ENCODE measurements at places on chromosomes 1 and 21.

DNA sequence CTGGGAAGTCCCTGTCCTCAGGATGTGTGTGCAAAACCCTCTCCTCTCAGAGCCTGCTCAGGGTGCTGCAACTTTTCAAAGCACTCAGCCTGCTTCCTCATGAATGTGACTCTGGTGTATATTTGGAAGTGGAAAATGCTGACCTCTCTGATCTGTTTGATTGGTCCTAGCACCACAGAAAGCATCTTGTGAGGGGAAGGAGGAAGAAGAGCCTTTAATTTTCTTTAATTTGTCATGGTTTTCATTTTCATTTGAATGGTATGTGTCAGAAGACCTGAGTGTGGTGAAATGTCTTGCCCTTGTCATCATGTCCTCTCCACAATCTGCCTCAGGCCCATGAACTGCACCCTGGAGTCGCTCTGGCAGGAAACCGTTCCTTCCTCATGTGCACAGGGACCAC, 383.5 kb downstream of the NTNG1 start:
- DNase-seq: no peak

DNA sequence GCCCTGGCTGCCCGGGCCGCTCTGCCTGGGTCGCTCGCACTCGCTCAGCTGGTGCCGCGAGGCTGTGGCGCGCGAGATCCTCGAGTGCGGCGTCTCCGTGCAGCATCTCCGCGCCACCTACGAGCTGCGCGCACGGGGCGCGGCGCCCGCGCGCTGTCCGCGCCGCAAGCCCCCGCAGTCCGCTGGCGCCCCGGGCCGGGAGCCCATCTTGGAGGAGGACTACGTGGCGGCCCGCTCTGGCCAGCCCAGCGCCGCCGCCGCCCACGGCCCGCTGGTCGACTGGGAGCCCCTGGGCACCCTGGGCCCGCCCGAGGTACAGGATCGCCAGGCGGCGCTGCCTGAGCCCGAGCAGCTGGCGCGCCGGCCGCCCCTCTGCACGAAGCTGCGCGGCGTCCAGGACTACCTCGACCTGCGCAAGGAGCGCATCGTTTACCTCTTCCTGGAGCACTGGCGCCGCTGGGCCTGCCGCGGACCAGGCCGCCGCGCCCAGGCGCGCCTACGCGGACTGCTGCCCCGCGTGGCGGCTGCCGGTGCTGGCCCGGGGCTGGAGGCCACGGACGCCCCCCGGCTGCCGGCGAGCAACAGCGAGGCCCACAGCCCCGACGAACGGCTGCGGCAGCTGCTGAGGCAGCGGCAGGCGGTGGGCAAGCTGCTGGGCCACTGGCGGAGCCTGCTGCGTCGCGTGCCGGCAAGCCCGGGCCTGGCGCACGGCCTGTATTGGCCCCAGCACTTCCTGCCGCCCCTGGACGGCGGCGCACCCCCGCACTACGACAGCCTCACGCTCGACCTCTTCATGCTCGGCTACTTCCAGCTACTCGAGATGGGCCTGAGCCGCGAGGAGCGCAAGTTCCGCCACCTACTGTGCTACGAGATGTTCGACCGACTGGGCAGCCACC, 10.9 kb downstream of the TNFRSF25 start:
- DNase-seq: no peak

- DNase-seq: no peak
Measured at GRCh38 chr1:42737257-42737656, 2.8 kb downstream of the CLDN19 start.

DNA sequence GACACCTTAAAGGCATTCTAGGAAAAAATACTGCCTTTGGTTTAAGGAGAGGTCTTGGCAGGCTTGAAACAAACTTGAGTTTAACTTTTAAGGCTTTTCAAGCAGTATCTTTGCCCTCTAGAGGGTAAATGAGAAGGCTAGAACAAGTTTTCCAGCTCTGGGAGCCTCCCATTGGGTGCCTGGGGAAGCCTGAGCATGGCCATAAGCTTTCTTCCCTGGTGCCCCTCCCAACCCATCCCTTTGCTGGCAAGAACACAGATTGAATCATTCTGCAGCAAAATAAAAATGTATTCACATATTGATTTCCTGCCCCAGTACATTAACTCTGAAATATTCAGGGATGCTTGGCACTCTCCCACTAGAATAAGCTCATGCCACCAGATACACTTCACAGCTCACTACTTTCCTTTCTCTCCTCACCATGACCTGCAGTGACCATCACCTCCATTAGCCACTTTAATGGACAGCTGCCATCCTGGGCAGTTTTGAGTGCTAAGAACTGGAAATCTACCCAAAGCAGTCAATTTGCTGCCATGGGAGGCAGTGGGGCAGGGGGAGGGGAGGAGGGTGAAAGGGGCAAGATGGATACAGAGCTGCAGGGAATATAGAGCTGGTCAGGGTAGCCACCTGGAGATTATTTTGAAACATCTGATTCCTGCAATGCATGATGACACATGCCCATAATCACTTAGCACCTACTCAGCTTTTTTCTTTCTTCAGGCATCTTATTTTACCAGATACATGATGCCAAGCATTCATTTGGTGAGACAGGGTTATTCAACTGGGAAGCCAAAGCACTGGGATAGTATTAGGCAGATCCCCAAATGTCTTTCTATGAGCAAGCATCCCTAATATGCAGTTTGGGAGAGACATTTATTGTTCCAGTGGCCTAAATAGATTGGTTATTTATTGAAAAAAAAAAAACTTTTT, 140.6 kb downstream of the SYT2 start:
- DNase-seq: no peak

- DNase-seq: no peak
Measured at GRCh38 chr1:185936641-185937040, 202.4 kb downstream of the HMCN1 start.

DNA sequence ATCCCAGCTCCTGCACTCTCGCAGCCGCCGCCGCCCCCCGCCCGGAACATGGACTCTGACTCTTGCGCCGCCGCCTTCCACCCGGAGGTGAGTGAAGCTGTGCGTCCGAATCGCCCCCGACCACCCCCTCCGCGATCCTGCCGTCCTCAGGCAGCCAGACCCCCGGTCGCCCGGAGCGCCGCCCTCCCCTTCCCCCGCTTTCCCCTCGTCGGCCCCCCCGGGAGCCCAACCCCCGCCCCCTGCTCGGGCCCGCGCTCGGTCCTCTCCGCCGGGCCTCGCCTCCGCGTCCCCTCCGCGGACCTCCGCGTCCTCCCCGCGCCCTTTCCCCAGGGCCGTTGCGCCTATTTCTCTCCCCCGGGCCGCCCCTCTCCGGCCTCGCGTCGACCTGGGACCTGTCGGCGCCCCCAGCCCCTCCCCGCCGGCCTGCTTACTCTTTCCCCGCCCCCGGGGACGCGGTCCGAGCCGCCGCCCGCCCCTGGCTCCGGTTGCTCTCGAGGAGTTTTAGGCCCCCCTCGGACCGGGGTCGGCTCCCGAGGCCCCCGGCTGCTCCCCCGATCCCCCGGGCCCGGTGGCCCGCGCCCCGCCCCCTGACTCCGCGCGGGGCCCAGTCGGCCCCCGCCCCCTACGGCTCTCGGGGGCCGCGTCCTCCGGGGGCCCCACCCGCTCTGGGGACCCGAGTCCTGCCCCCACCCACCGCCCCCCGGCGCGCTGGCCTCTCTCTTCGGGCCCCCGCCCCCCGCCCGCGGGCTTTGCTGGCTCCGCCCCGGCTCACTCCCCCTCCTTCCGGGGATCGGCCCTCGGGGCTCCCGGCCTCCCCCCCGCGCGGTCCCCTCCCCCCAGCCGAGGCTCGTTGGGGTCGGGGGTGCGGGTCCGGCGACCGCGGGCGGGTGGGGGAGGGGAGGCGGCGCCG, 743 bp downstream of the PHF13 start:
- DNase-seq: no peak

GRCh38 chr1:188615321-188615720, 1786.6 kb downstream of the PLA2G4A start:
- DNase-seq: no peak

DNA sequence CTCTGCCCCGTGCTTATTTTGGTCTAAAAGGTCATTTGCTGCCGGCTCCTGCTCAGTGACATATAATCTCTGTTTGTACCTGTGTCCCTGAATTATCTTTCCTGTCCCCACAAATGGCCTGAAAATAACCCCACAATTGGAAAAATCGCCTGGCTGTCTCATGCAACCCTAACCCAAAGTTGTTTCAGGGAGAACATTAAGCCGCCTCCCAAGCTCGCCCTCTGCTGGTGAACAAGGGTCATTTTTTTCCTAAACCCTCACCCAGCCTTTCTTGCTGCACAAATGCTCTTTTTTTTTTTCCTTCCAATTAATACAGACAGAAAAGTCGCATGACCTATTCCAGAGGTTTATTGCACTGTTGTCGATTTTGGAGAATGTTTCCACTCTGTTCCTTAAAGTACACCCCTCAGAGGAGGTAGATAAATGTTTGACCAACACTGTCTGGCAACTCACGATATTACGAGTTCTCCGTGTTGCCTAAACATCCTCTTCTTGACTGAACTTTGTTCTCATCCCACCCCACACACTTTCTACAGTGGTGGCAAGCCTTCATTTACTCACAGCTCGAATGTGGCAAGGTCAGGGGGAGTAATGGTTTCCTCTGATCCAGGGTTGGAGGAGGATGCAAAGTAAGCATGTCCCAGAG, 148.7 kb downstream of the ZZZ3 start:
- DNase-seq: no peak

GRCh38 chr1:87180682-87181081, 148.0 kb upstream of the LMO4 start:
- no peak for DNase-seq

DNA sequence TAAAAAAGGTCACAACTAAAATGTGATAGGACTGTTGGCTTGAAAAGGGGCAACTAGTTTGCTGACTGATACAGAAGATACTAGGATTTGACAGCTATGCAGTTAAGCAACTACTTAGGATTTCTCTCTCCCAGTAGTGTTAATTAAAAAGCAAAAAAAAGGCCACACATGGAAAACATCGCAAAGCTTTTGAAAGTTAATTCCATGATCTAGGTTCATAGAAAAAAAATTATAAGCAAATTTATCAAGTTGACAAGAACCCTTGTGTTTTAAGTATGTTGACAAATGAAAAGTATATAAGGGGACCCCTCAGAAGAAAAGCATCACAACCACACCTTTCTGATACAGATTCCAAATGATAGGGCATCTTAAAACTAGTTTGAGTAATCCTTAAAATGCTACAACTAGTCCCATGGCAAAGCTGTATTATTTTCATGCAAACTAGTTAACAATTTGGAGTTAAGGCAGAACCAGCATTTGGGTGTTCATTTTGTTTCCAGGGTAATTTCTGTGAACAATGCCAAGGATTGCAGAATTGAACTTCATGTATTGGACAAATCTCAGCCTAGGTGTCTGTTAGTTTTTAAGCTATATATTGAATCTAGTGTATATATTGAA, 4.1 kb downstream of the PNRC2 start:
- DNase-seq: no peak

GRCh38 chr1:197312163-197312562, 44.1 kb downstream of the CRB1 start:
- no peak for DNase-seq

DNA sequence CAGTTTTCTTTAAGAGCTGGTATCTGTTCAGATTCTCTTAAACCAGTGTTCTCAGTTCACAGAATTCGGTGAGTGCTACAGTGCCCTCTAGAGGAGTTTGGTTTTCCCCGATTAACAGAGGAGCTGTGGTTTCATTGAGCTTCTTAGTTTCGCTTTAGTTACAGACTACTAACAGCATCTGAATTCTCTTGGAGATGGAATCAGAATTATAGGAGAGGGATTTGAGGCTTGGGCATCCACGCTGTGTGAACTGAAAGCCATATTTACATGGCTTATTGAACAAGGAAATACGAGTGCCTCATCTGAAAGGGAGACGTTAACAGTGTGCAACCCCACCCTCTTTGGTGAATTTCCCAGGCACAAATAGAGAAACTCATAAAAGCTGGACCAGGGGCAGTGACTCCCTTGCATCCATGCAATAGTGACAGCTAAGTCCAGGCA, 202.0 kb downstream of the USH2A start:
- DNase-seq: peak; percentile 62
